ENCODE measurements at places on chromosomes 13 and 19.

- no peak for DNase-seq
These were observed 3.2 kb downstream of the ZNF562 start for GRCh38 chr19:9671655-9672054.

GRCh38 chr19:9995084-9995483 lies 15.2 kb downstream of the COL5A3 start:
- DNase-seq = no peak

- DNase-seq = peak; percentile 89
These were observed at the start of gene PNMA8A for GRCh38 chr19:46471116-46471733. PNMA8A (minus strand) TSS chr19:46471563; CDS start chr19:46471035, 528 bp downstream.

- no peak for DNase-seq
These were observed at the start of gene TMC4 for GRCh38 chr19:54172471-54173358. TMC4 (minus strand) TSS chr19:54173160; CDS start chr19:54173117, 43 bp downstream.

- no peak for DNase-seq
These were observed 250.9 kb upstream of the HTR2A start for GRCh38 chr13:47147812-47148119.

- DNase-seq = no peak
These were observed 46.8 kb downstream of the PDCD5 start for GRCh38 chr19:32627714-32628270.

GRCh38 chr13:88000239-88000638 lies 329.1 kb downstream of the SLITRK5 start:
- DNase-seq = no peak

DNA sequence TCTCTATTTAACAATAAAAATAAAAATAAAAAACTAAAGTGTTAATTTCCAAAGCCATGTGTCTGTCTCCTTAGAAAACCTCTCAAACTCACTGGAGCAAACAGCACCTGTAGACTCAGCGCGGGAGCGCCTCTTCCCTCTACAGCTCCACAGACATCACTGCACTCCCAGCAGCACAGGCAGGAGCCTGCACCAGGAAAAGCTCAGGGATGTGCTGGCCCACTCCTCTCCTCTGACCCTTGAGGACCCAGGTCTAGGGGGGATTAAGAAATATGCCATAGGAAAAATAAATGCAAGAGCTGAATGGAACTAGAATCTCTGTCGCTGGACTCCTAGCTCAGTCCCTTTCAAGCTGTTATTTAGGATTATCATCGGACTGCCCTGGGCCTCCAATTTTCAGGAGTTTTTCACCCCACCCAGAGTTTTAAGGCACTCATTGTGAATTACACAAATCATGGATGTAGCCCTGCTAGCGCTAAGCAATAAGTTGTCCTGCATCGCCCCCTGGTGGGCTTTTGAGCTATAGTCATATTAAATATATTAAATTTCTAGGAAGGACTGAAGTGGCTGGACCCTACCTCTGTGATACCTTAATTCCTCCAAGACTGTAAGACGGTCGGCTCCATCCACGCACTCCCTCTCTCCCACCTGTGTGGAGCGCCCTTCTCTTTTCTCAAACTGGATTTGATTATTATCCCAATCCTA lies 333.9 kb downstream of the UQCRFS1 start:
- DNase-seq = peak; percentile 81

- DNase-seq = no peak
These were observed 424.2 kb downstream of the KCTD12 start for GRCh38 chr13:76461999-76462398.

- no peak for DNase-seq
These were observed 19.9 kb upstream of the CACTIN start for GRCh38 chr19:3646336-3647092.

DNA sequence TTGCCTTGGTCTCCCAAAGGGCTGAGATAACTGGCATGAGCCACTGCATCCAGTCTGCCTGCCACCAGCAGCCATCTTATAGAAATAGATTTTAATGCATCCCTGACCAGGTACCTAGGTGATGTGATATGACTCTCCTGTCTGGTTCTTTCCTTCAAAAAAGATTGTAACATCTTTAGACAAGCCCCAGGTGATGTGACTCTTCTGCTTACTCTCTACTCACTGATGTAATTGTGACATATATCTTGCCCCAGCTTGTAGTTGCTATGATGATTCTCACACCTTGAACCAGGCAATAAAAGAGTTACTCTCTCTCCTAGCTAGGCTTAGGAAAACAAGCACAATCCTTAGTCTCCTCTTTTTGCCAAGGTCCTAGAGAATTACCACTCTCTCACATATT lies 30.6 kb upstream of the ZNF681 start:
- no peak for DNase-seq

GRCh38 chr13:48817166-48817802 lies 158.4 kb upstream of the FNDC3A start:
- no peak for DNase-seq

- no peak for DNase-seq
These were observed 202.3 kb downstream of the NBEA start for GRCh38 chr13:35144166-35144890.

- no peak for DNase-seq
These were observed 6.6 kb upstream of the IFI30 start for GRCh38 chr19:18167011-18167410.

DNA sequence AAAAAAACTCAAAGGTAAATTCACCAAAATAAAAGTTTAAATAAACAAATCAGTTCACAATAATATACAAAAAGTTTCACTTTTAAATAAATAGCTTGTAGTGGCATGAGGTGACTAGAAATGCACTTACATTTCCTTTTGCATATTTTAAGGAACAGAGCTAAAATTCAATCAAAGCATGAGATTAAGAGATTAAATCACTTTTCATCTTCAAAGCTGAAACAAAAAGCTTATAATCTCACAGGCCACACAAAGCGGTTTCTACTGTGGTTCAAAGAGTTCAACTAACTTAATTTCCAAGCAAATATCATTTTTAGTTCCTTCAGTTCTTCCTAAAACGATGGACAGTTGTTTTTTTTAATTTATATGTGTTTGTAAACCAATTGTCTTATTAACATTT lies 38.9 kb downstream of the TSC22D1 start:
- no peak for DNase-seq

DNA sequence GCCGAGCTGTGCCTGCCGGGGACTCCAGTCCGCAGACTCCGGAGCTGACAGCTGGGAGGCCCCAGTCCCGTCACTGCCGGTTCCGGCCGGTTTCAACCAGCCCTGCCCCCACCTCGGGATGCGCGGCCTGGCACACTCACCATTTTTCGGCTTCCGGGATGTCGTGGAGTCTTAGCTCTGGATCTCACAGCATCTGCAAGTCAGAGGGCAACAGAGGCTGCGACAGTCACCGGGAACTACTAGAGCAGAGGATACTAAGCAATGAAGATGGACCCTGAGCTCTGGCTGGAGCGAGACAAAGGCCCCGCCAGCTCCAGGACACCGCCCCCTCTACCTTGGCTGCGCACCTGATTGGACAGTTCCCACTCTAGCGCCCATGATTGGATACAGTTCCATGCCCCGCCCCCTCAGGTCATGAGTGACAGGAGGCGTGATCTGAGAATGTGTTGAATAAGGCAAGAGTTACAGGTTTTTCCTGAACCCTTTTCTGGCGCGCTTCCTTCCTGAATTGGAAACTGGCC lies at the start of gene ZNF682:
ZNF682 (minus strand) TSS at position 303 of the 521 bp plus-strand sequence; CDS start at position 143, 160 bp downstream.
- peak; percentile 98 for DNase-seq

DNA sequence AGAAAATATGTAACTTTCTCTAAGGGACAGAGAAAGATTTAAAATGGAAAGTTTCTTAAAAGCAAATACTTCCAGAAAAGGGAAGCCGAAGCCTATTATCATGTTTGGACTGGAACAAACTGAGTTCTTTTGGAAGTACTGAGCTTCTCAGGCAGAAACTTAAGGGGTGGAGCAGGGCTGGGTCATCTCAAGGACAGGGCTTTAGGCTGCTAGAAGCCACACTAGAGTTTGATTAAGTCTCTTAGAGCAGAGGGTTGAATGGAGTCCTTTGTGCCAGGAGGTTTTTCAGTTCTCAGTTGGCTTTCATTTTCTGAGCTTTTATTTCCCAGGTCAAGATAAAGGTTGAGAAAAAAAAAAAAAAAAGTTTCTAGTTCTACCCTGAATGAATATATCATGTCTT lies 432.7 kb downstream of the SLITRK5 start:
- no peak for DNase-seq

DNA sequence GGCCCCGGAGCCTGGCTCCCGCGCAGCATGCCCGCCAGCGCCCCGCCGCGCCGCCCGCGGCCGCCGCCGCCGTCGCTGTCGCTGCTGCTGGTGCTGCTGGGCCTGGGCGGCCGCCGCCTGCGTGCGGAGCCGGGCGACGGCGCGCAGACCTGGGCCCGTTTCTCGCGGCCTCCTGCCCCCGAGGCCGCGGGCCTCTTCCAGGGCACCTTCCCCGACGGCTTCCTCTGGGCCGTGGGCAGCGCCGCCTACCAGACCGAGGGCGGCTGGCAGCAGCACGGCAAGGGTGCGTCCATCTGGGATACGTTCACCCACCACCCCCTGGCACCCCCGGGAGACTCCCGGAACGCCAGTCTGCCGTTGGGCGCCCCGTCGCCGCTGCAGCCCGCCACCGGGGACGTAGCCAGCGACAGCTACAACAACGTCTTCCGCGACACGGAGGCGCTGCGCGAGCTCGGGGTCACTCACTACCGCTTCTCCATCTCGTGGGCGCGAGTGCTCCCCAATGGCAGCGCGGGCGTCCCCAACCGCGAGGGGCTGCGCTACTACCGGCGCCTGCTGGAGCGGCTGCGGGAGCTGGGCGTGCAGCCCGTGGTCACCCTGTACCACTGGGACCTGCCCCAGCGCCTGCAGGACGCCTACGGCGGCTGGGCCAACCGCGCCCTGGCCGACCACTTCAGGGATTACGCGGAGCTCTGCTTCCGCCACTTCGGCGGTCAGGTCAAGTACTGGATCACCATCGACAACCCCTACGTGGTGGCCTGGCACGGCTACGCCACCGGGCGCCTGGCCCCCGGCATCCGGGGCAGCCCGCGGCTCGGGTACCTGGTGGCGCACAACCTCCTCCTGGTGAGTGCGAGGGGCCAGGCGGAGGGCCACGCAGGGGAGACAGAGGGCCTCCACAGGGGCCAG lies at the start of gene KL:
KL (plus strand) TSS at position 10 of the 909 bp plus-strand sequence; CDS start at position 28, 18 bp downstream.
- peak; percentile 45 for DNase-seq

DNA sequence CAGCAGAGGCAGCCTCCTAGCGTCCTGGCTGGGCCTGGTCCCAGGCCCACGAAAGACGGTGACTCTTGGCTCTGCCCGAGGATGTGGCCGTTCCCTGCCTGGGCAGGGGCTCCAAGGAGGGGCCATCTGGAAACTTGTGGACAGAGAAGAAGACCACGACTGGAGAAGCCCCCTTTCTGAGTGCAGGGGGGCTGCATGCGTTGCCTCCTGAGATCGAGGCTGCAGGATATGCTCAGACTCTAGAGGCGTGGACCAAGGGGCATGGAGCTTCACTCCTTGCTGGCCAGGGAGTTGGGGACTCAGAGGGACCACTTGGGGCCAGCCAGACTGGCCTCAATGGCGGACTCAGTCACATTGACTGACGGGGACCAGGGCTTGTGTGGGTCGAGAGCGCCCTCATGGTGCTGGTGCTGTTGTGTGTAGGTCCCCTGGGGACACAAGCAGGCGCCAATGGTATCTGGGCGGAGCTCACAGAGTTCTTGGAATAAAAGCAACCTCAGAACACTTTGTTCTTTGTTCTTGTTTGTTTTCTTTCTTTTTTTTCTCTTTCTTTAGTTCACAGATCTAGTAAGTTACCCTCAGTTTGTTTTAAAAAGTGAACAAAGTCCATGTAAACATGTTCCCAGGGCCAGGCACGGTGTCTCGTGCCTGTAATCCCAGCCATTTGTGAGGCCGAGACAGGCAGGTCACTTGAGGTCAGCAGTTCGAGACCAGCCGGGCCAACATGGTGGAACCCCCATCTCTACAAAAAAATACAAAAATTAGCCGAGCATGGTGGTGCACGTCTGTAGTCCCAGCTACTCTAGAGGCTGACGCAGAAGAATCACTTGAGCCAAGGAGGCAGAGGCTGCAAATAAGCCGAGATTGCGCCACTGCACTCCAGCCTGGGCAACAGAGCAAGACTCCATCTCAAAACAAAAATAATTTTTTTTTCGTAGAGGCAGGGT lies 10.2 kb downstream of the ANGPTL4 start:
- DNase-seq = no peak

GRCh38 chr13:91278888-91279287 lies 68.6 kb upstream of the MIR17HG start:
- DNase-seq = no peak

DNA sequence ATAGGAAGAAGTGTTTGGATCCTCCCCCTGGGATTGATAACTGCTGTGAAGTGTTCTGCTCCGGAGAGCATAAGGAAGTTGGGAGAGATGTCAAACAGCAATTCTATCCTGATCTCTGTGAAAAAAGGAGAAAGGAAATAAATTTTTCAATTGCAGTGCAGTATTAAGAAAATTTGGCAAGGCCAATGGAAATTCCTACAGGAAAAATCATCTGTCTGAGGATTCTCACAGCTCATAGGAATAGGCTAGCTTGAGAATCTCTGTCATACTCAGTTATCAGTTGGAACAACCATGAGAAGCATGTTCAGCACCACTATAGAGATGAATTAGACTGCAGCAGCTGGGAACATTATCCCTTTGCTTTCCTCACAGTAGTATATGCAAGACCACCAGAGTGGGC lies 1238.9 kb upstream of the MIR17HG start:
- DNase-seq = no peak

DNA sequence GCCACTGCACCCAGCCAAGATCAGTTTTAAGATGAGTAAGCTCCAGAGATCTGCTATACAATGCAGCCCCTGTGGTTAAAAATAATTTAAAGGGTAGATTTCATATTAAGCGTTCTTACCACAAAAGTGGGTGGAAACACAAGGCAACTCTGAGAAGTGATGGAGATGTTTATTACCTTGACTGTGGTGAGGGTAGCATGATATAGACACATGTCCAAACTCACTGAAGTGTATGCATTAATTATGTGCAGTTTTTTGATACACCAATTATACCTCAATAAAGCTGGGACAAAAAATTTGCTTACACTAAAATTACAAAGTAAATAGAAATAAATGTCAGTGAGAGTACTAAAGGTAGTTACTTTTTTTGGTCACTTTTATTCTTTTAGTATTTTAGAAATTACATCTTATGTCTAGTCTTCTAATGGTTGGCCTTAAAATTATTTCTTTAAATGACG lies 696.5 kb downstream of the UQCRFS1 start:
- no peak for DNase-seq

- DNase-seq = peak; percentile 99
These were observed at the start of gene PRKACA for GRCh38 chr19:14117668-14118164. PRKACA (minus strand) TSS chr19:14117762; CDS start chr19:14117547, 215 bp downstream.

- no peak for DNase-seq
These were observed 2009.5 kb upstream of the PCDH20 start for GRCh38 chr13:63425131-63425530.

DNA sequence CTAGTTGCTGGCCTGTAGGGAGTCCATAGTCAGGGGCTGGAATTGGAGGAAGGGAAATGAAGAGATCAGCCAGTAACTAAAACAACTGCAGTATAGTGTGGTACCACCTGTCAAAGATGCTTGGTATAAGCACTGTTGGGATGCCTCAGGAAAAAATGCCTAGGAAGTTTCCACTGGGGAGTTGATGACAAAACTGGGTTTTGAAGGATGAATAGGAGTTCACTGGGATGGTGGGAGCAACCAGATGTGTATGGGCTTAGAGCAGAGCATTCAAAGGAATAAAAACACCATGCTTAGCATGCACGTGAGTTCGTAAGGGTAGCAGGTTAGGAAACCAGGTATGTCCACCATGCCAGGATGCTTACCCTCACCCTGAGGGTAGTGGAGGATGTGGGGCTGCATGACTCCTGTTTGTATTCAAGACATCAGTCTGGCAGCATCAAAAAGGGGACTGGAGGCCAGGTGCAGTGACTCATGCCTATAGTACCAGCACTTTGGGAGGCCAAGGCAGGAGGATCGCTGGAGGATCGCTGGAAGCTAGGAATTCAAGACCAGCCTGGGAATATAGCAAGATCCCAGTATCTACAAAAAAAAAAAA lies 7.1 kb downstream of the CATSPERD start:
- no peak for DNase-seq

GRCh38 chr13:28755546-28755870 lies 36.7 kb upstream of the SLC46A3 start:
- DNase-seq = no peak
